Right forelimb (tissue), 1 donor: ENCODE measurements at places on chromosomes 4 and X.
A peak's percentile ranks its signal among the peaks of the same experiment; 100 is the strongest.

GRCh38 chrX:130834149-130834548 is 68.9 kb downstream of the ENOX2 start:
- no peak for DNase-seq

DNA sequence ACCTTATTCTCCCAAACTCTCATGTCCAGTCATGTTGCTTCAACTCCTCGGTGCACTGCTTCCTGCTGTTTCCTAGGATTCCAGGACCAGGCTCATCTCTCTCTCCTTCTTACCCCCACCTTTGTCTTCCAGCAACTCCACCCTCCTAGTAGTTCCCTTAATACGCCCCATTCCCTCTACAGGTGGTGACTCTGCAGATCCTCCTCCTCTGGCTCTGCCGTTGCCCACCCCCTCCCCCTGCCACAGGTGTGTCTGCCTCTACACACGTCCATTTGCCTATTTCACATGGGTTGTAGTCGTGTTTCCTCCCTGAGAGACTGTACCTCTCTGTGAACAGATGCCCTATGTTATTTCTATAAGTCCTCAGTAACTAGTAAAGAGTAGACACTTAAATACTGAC is 32.4 kb downstream of the CDS1 start:
- DNase-seq: no peak

DNA sequence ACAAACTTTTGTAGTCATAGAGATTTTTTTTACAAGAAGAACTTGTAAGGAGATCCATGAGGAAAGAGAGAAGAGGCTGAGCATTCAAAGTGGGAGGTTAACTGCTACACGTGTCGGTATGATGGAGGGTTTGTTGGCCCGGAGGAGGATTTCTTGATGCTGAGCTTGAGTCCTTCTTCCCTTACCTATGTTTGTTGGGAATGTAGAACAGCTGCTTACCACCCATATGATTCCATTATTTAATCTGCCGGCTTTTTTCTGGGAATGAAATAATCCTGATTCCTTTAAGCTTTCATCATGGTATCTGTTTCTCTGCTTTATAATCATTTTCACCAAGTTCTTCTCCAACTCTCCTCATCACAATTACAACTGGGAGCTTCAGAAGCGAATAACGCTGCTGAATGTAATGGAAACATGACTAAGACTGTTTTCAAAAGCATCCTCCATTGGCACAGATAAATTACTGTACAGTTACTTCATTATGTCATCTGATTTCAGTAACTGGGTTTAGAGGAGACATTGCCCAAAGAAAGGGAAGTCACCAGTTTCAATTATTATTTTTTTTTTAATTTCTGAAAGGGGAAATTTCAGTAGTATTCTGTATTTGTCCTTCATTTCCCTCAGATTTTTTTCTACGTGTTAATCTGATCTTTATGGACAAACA is 420.6 kb downstream of the SPRY1 start:
- no peak for DNase-seq

GRCh38 chrX:53317365-53318069 is 36.1 kb upstream of the IQSEC2 start:
- DNase-seq: peak; percentile 74

- DNase-seq: no peak
These were observed 756 bp downstream of the PABPC5 start for GRCh38 chrX:91435395-91435794.

GRCh38 chrX:106698693-106699092 is 27.8 kb upstream of the RNF128 start:
- no peak for DNase-seq

- DNase-seq: peak; percentile 97
These were observed at the start of gene APBB2 for GRCh38 chr4:41214136-41214824. Gene APBB2 (minus strand): TSS chr4:41214542. CDS start chr4:41033254, 181,288 bp downstream.

GRCh38 chrX:7435822-7436221 is 287.9 kb upstream of the PUDP start:
- no peak for DNase-seq

DNA sequence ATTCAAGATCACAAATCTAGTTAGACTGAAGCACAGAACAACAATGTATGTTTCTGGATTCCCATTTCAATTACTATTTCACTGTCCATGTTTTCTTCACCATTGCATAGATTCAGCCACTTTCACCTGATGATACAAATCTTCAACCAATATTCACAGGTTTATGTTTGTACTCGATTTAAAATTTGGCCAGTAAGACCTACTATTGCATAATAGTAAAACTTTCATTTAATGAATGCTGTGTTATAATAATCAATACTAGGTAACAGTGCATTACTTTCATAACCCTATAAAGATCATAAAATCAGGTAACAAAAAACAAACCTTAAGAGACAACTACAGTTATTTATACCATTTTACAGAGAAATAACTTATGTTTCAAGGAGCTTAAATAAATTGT is 2209.1 kb downstream of the ARAP2 start:
- DNase-seq: no peak

DNA sequence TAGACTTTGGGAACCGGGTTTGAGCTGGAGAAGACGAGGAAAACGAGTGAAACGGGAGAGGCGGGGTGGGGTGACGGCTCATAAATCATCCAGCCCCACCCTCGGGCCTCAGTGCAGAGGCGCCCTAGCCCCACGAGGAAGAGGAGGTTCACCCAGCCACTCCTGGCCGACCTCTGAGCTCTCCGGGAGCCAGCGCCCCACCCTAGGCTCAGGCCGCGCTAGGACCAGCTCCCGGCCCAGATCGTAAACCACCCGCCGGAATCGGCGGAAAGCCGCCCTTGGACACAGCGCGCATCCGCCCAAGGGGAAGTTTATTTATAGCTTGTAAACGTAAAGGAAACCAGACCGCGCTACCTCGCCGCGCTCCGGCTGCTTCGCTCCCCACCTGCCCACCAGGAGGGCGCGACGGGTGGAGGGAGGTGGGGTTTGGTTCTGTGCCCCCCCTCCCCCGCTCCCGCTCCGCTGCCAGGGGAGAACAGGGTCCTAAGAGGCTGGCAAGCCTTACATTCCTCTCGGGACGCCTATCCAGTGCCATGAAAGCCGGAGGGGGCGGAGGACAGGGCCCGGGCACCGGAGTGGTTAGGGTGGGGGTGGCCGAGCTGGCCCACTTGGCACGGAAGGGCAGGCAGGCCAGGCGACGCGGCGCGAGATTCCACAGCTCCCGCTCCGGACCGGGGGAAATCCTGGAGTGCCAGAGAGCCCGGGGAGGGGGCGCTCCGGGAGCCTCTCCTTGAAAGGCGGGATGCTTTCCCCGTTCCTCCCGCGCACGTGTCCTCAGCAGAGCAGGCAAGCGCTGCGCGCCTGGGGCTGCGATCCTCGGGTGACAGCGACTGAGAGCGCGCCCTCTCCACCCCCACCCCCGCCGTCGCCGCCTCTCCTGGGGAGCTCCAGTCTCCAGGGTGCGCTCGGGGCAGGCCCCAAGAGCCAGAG is 84.2 kb downstream of the BCOR start:
- peak; percentile 75 for DNase-seq

GRCh38 chr4:145279122-145279960 is 99.0 kb upstream of the OTUD4 start:
- DNase-seq: peak; percentile 50

- no peak for DNase-seq
These were observed 1274.7 kb downstream of the ADGRL3 start for GRCh38 chr4:62474802-62475201.

GRCh38 chr4:15774020-15774420 is 4.1 kb upstream of the CD38 start:
- DNase-seq: no peak

DNA sequence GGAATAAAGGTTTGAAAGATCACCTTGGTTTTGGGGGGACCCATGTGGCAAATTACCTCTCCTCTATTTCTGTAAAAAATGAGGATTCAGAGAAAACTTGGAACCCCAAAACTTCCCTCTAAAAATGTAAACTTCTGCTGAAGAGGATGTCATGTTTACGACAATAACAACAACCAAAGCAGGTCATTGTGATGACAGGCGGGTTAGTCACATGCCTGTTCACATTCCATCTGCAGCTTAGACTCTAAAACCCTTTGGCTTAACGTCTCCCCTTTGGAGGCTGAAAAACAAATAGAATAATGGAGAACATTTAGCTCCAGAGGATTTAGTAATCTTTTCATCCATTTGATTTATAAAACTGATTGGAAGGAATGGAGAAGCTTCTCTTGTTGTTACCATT is 75.0 kb upstream of the FAM9C start:
- DNase-seq: no peak

DNA sequence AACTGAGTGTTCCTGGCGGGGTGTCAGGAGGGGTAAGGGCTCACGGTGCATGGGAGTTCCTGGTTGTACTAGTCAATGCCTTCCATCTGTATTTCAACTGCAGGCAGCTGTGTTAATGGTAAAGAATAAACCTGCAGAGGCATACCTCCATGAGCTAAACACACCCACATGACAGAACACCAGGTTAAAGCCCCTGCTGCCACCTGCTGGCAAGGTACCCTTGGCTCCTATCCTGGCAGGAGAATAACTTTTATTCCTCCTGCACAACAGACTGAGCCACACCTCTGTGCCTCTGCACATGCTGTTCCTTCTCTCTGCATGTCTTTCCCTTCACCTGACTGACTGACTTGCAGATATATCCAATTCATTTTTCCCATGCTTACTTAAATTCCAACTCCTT is 11.1 kb downstream of the ITIH6 start:
- DNase-seq: no peak

DNA sequence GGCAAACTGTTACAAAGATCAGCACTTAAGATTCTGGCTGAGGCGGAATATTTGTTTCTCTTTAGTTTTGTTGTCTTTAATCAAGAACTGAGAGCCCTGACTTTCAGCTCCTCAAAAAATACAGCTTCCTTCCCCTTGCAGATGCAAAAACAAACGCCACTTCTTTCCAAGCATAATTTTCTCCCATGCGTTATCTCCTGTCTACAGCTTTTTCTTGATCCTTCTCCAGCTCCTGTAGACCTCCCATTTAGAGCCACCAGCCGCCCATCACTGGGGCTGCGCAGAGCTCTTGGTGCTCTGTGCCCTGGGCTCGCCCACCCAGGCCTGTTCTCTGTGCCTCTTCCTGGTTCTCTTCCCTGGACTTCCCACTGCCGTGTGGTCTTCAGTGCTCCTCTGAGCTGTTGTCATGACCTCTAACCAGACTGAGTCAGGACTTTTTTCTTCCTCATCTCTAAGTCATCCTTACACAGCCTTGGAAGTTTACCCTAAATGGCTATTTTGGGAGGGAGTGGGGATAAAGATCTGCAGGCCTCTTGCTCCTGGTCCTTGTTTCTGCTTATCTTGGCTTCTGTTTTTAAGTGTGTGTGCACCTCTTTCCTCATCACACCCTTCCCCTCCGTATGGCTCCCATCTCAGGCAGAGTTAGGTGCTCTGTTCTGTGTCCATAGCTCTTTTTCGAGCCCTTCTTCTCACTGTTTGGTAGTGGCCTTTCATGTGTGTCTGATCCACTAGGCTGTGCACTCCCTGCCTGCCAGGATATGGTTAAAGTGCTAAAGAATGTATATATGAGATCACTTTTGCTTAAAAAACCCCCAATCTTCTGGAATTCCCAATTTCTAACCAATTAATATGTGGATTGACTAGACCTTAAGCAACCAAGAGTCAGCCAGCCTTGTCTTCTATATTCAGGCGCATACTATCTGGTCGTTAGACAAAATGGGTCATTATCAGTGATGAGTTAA is 122.5 kb downstream of the PTTG2 start:
- DNase-seq: no peak

GRCh38 chrX:31545726-31546125 is 473.9 kb upstream of the FTHL17 start:
- no peak for DNase-seq
